SJCRH30 (cell line): ENCODE measurements at places on chromosomes 13 and 19. TPM values are rescaled to one million over a fixed set of nuclear protein-coding genes. Genes with fewer than 3 reads are reported as not detected.

- DNase-seq: no peak
- no peaks in the 10 kb centered on the region; the same call in 1 of the 2 replicates for H3K36me3 ChIP-seq
- H3K27ac ChIP-seq: no peak overlapping the region
- H3K4me3 ChIP-seq: no peak overlapping the region
- no peaks in the 10 kb centered on the region for H3K27me3 ChIP-seq
These were observed 21.3 kb upstream of the ZBTB7A start for GRCh38 chr19:4087787-4088679.

CCDC169 gene
- 5.6 and 8.5 TPM in 2 replicates for total RNA-seq

- no peaks in the 10 kb centered on the region for H3K4me1 ChIP-seq
- DNase-seq: no peak
- H3K36me3 ChIP-seq: no peaks in the 10 kb centered on the region
- H3K27me3 ChIP-seq: no peaks in the 10 kb centered on the region
These were observed 58.7 kb downstream of the SIAH3 start for GRCh38 chr13:45792827-45793303.

CYP4F12 gene
- not detected in 2 replicates for total RNA-seq

NLRP7 gene
- total RNA-seq: 0.02 TPM in 1 of 2 replicates, not detected in the other

- DNase-seq: no peak
- H3K36me3 ChIP-seq: no peaks in the 10 kb centered on the region
- H3K4me1 ChIP-seq: no peaks in the 10 kb centered on the region
- no peaks in the 10 kb centered on the region for H3K27me3 ChIP-seq
These were observed 27.1 kb upstream of the MYCBP2 start for GRCh38 chr13:77353995-77354394.
